Retina (tissue), 1 donor: ENCODE measurements at places on chromosomes 11 and 22.
A peak's percentile ranks its signal among the peaks of the same experiment; 100 is the strongest.

- DNase-seq, result no peak
Measured at GRCh38 chr11:38438091-38438490, 1840.1 kb upstream of the RAG2 start.

GRCh38 chr22:37316875-37317371 is 34.6 kb downstream of the CYTH4 start:
- peak; percentile 81 for DNase-seq

GRCh38 chr11:74288161-74288560 is 23.3 kb downstream of the P4HA3 start:
- DNase-seq, result no peak

DNA sequence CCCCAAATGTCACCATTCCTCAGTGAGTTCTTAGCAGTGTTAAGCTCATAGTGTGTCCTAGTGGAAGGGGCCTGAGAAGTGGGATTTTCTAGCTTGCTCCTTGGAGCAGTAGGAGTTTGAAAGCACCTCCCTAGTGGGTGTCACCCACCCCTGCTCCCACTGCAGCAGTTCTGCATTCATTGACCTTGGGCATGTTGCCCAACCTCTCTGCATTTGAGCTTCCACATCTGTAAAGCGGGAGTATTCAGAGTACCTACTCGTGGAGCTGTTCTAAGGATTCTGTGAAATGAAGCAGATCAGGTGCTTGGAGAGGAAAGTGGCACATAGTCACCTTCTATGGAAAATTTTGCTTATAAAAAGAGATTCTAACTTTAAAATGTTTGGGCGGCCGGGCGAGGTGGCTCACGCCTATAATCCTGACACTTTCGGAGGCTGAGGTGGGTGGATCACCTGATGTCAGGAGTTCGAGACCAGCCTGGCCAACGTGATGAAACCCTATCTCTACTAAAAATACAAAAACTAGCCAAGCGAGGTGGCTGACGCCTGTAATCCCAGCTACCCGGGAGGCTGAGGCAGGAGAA is 16.9 kb downstream of the LMO2 start:
- DNase-seq, result no peak

DNA sequence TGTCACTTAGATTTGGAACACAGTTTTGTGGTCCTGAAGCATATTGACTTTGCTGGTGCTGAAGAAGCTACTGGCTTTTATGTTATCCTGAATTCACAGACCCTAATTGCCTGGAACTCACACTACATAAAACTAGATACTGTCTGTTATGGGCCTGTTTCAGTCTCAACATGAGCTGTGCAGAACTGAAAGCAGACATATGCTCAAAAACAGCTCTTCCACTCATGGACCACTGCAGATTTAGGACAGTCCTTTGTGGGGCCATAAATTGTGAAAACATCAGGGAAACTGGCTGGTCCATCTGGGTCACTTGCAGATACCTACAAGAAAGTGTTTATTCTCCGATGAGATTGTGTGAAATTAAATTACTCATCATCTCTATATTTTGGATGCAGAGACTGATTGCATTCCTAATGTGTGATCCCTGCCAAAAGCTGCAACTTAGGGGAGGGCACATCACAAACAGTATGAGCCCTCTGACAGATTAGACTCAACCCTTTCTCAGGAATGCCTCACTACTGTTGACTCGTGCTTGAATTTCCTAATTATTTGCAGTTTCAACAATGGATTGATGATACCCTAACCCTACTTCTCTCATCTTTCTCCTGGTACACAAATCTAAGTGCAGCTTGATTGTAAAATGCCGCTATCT is 10.2 kb upstream of the CLNS1A start:
- DNase-seq, result peak; percentile 16

DNA sequence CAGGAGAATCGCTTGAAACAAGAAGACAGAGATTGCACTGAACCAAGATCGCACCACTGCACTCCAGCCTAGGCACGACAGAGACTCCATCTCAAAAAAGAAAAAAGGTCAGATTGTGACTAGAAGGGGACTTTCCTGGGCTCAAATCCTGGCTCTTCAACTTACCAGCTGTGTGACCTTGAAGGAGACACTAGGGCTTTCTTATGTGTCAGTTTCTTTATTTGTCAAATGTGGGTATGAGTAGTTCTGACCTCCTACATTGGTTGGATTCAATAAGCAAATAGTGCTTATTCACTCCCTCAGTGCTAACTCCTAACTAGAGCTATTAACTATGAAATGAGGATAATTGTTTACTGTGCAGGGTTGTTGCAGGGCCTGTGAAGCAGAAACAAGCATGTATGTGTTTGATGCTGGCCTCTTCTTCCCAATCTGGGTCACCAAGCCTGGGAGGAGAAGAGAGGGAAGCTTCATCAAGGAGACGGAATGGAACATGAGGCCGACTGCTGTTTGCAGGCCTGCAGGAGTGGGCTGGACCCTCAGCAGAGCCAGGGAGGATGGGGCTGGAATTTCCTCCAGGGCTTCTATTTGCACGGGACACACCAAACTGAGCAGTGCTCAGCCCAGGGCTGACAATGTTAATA is 22.5 kb downstream of the RHOD start:
- peak; percentile 42 for DNase-seq

GRCh38 chr11:63879598-63880402 is 37.2 kb downstream of the RCOR2 start:
- DNase-seq, result no peak

GRCh38 chr11:45305874-45306623 is 19.9 kb upstream of the SYT13 start:
- no peak for DNase-seq

GRCh38 chr11:76810151-76810853 is 27.1 kb downstream of the TSKU start:
- DNase-seq, result no peak
